ENCODE measurements at places on chromosomes 1 and 21.

- DNase-seq = no peak
Observed at GRCh38 chr1:86197206-86197855, 40.8 kb upstream of the COL24A1 start.

- DNase-seq = peak; percentile 50
Observed at GRCh38 chr1:40901886-40902852, 40.0 kb upstream of the CITED4 start.

DNA sequence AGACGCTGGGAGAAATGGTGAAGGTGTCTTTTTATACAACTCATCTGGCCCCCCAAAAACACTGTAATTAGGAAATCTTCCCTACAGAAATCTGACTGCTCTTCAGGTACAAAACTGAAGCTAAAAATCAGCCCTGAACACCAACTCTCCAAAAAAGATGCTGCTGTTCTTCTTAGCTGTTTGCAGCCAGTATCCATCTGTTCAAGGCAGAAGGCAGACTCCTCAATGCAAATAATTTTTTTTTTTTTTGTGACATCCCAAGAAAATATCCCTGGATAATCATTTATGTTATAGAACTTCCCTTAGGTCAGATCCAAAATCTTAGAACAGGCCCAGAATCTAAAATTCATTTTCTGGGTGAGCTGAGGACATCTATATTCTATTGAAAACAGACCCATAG is 36.5 kb downstream of the TRIT1 start:
- DNase-seq = no peak

- DNase-seq = no peak
Observed at GRCh38 chr1:21638531-21639341, 30.4 kb downstream of the RAP1GAP start.

GRCh38 chr1:2504225-2504948 is 22.0 kb downstream of the PANK4 start:
- no peak for DNase-seq

DNA sequence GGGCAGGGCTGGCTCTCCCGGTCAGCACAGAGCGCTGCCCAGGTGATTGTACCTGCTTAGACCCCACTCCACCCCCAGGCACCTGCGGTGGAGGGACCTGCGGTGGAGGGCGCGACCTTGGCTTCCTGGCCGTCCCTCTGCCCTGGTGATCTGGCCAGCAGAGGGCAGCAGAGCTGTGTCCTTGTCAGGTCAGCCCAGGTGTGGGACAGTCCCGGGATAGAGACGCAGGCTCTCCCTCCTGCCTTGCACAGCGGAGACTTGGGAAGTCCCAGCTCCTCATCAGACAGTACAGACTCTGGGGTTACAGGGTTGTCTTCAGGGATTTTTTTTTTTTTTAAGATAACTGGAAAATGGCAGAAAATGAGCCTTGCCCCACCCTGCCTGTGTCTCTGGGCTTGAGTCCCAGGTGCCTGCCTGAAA is 10.0 kb downstream of the SLX9 start:
- DNase-seq = peak; percentile 93

- DNase-seq = no peak
Observed at GRCh38 chr1:246577720-246578106, 11.5 kb downstream of the CNST start.

All from tibial artery (tissue), 4 donors.